ENCODE measurements at places on chromosomes 2 and 18.

DNA sequence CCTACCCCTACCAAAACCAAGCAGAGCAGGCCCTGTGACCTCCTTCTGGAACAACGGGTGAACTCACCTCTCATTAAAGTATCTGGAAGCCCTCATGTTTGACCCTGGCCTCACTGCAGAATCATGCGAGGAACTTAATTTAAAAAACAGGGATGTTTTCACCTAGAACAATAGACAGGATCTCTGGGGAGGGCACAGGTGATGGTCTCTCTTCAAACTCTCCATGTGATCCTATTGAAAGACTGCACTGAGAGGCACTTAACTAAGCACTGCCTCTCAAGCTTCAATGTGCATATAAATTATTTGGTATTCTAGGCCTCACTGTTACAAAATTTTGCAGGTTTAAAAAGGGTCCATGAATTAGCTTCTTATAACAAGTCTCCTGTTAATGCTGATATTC lies 7.5 kb downstream of the ZNF519 start:
- DNase-seq = no peak

GRCh38 chr18:41769265-41769664 lies 185.8 kb upstream of the PIK3C3 start:
- no peak for DNase-seq

DNA sequence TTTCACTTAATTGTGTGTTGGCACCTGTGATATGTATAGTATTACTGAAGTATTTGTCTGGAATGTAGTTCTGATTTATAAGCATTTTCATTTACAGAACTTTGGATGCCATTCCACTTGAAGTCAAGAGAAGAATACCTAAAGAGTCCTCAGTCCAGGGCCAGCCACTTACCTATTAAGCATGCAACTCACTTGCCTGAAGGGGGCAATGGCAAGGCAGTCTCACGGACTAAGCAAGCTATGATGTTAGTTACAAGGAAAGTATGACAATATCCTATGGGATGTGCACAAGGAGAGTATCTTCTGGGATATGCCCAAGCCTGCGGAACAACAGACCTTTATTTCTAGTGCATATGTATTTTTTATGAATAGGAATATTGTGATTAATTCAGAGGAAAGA lies 369.4 kb upstream of the GCFC2 start:
- DNase-seq = no peak

GRCh38 chr2:33118651-33119050 lies 171.9 kb downstream of the LTBP1 start:
- DNase-seq = no peak

GRCh38 chr2:163665051-163665450 lies 70.8 kb downstream of the FIGN start:
- DNase-seq = no peak

DNA sequence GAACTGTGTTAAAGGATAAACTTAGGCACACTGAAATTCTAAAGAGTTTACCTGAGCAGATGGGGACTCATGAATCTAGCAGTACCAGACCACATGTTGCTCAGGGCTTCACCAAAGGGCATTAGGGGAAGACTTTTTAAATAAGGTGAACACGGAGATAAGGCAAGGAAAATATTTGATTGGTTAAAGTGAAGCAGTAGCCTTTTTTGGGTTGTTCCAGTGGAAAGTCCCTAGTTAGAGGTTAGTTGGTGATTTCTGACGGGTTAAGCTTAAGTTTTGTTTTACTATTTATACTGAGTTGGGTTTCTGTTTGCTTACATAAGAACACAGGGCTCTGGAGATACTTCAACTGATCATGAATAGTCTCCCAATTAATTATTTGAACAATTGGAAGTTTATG lies 722.5 kb downstream of the SOCS6 start:
- no peak for DNase-seq

- peak; percentile 42 for DNase-seq
These were observed 109.2 kb upstream of the COPS8 start for GRCh38 chr2:236976266-236977062.

GRCh38 chr2:52558265-52558664 lies 1209.3 kb upstream of the CHAC2 start:
- DNase-seq = no peak

DNA sequence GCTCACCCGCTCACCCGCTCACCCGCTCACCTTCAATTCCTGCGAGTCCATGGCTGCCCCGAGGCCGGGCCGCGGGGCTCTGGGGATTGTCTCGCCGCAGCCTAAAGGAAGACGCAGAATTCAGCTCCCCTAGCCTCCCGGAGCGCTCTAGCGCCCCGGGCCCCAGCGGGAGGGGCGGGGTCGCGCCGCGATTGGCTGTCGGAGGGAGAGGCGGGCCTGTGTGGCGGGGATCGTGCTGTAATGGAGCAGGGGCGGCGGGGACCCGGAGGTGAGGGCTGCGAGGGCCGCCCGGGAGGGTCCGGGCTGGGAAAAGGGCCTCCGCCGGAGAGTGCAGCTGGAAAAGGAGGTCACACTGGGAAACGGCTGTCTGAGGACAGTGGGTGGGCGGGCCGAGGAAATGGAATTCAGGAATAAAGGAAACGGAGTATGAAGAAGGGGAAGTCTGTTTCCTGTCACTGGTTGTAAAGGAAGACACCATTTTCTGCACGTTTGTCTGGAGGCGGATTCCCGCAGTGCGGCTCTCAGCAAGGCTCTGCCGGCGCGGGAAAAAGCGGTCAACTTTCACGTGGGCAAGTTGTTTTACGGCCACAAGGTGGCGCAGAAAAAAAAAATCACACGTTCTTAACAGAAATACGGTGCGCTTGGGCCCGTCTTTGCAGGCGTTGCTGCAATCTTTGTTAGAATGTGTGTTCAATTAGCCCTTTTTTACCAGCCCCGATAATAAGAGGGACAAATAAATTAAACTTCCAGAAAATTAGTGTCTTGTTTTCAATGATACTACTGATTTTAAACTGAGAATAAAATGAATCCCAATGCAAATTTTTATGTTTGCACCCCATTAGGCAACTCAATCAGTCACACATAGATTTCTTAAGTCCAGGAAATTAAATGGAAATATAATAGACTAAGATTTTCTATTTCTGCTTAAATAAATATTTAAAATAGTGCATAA lies at the start of gene TTC21B:
TSS of gene TTC21B (minus strand) at position 122 of the 952 bp plus-strand sequence. CDS start at position 51, 71 bp downstream.
- DNase-seq = peak; percentile 99

- no peak for DNase-seq
These were observed 72.7 kb downstream of the NXPH2 start for GRCh38 chr2:138707392-138708074.

GRCh38 chr18:9209279-9209678 lies 72.7 kb downstream of the ANKRD12 start:
- DNase-seq = no peak

- DNase-seq = no peak
These were observed 39.1 kb downstream of the TFCP2L1 start for GRCh38 chr2:121245913-121246312.

GRCh38 chr18:66900837-66901236 lies 296.9 kb upstream of the CDH19 start:
- no peak for DNase-seq

- DNase-seq = no peak
These were observed 372.9 kb downstream of the THSD7B start for GRCh38 chr2:137138263-137138662.

DNA sequence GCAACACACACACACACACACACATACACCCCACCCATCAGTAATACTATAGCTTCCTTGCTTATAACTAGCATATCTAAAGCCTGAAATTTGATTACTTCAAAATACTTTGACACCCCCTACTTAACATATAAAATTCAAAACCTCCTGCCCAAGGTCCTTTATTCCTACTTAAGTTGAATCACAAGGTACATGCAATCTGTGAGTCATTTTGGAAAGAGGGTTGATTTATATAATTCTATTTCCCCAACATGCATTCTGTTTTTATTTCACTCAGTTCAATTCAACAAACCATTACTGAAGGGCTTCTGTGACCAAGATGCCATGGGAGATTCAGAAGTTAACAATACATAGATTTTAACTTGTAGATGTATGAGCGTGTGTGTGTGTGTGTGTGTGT lies 420.7 kb downstream of the METTL4 start:
- DNase-seq = no peak

DNA sequence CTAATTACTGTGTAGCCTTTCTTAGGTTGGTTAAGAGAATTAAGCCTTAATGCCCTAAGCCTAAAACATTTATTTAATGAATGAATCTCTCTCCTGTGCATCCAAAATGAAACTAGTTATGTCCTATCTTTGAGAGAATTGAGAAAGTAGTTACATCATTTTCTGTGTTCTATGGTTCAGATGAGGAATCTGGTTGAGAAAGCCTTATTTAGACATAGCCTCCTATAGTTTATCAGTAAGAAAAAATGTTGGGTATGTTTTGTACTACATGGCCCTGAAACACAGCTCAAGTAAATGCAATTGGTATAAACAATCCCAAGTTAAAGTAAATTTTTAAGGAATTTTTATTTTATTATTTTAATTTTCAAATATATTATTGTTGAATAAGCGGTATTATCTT lies 25.9 kb upstream of the RAMP1 start:
- DNase-seq = no peak

DNA sequence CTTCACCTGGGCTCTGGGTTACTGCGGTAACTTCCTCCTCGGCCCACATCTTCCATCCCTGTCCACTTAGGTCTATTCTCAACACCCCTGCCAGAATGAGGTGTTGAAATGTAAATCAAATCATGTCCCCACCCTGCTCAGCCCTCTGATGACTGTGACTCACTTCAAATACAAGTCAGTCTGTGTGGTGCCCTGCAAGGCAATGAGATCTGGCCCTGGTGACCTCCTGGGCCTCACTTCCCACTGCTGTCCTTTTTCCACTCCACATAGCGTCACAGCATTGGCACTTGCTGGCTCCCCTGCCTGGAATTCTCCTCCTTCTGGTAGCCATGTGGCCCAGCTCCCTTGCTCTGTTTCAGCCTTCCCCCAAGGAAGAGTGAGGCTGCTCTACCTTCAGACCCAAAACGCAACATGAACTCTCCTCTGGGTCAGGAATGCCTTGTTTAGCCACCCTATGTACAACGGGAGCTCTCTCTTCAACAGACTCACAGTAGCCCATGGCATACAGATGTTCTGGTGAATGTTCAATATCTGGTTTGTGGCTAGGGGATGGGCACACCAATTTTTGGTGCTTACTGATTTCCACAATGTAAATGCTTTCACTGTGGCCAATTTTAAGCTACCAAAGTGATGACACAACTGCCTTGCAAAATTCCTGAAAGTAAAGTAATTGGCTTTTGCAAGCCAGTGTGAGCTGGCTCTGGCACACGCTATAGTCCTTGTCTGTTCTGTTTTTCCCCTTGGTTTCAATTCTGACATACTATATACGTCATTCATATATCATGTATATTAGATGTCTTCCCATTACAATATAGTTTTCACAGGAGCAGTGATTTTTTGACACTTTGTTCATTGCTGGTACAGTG lies 550.3 kb upstream of the HS6ST1 start:
- DNase-seq = no peak

GRCh38 chr2:209578394-209579001 lies 154.7 kb downstream of the MAP2 start:
- DNase-seq = no peak

DNA sequence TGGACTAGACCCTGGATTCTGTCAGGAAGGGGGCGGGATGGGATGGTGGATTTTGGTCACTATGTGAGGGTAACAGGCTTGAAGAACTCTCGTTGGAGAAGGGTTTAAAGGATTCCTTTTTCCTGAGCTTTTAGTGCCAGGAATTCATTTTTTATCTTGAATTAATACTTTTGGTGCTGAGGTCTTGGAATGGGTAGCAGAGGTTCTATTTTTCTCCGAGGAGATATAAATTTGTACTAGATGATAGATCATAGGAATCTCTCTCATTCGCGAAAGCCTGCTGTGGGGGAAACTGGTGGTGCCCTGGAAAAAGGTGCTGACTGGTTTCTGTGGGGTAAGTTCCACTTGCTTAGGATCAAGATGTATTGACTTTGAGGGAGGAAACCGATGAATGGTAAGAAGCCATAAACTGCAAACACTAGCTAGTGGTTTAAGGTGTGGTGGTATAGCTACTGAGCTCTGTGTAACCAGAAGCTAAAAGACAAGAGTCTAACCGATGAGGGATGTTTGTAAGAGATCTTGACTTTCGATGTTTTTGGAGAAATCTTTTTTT lies 706 bp downstream of the AGPS start:
- no peak for DNase-seq

- peak; percentile 22 for DNase-seq
These were observed 1.1 kb upstream of the SNED1 start for GRCh38 chr2:240997141-240997855.

DNA sequence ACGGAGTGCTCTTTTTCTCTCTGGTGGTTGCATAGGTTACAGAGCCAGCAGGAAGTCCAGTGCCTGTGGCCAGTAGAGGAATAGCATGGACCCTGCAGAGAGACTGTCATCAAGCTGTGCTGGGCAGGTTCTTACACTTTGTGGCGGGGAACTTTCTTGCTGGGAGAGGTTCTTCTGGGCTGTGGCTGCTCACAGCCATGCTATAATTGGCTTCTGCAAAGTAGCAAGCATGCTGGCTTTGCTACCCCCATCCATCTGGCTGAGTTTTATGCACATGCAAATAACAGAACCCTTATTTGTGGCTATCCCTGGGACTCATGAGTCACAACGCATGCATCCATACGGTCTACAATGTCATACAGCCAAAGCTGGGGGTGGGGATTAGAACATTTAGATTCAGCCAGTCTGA lies 68.9 kb downstream of the PLCL1 start:
- DNase-seq = no peak

GRCh38 chr2:217827430-217828201 lies 175.2 kb downstream of the TNS1 start:
- no peak for DNase-seq

DNA sequence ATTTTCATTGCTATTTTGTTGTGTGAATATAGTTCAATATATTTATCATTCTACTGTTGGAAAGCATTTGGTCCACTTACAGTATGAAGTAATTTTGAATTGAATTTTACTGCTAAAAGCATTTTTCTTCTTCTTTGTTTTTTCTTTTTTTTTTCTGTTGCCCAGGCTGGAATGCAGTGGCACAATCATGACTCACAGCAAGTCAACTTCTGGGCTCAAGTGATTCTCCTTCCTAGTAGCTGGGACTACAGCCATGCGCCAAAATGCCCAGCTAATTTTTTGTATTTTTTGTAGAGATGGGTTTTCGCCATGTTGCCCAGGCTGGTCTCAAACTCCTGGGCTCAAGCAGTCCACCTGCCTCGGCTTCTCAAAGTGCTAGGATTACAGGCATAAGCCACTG lies 2.4 kb upstream of the ETAA1 start:
- no peak for DNase-seq

GRCh38 chr2:10335046-10335840 lies 32.5 kb downstream of the HPCAL1 start:
- DNase-seq = no peak

- DNase-seq = no peak
These were observed 19.2 kb downstream of the ITGA6 start for GRCh38 chr2:172446474-172447063.

GRCh38 chr2:43071599-43072550 lies 154.5 kb downstream of the ZFP36L2 start:
- DNase-seq = peak; percentile 77

GRCh38 chr2:64251497-64252250 lies 107.5 kb upstream of the PELI1 start:
- DNase-seq = no peak

DNA sequence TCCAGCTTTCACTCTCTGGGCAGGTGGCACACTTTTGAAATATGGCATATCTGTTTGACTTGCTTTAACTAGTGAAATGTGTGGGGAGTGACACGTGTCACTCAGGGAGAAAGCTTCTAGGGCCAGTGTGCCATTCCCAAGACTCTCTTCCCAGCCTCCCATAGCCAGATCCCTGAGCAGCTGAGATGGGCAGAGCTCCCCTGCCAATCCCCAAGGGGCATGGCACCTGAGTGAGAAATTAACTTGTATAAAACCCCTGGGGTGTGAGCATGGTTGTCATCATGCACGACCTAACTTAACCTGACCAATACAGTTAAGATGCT lies 39.0 kb upstream of the MARCO start:
- no peak for DNase-seq
